Transverse colon (tissue), 4 donors: ENCODE measurements at places on chromosomes 2 and 18.

DNA sequence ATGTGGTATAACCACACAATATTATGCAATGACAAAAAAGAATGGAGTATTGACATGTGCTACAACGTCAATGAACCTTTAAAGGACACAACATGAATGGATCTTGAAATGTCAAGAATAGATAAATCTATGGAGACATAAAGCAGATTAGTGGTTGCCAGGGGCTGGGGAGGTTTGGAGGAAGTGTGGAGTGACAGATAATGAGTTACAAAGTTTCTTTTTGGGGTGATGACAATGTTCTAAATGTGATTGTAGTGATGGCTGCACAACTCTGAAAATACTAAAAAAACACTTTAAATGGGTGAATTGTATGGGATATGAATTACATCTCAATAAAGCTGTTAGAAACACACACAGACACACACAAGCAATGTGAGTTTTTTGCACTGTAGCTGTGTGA, 37.4 kb upstream of the C1D start:
- DNase-seq, result no peak

DNA sequence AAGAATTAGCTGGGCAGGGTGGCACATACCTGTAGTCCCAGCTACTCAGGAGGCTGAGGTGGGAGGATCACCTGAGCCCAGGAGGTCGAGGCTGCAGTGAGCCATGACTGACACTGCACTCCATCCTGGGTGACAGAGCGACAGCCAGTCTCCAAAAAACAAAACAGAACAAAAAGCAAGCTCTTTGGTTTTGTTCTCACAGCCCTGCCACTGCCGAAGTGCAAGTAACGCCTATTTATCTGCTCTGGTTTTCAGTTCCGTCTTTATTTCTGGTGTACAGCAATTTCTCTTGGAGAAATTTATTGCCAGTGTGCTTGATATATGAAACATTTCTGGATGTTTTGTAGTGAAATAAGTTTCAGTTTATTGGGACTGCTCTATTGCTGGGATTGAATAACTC, 61.9 kb downstream of the RAB10 start:
- DNase-seq, result no peak

DNA sequence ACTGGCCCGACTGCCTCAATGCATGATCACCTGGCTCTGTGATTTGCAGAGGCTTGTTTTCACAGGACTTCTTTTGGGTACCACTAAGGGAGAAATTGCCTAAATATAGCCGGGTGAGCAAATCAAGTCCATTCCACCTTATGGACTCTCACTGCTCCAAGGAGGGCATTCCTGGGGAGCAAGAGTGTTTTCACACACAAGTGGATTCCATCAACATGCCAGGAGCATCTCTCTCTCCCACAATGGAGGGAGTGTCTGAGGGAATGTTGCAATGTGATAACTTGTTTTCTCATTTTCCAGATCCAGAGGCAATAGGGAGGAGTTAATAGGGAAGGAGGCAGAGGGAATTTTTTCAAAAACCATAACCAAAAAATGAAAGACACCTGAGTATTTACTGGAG, 250.7 kb downstream of the SATB2 start:
- no peak for DNase-seq

GRCh38 chr2:46836295-46837111, 79.1 kb downstream of the MCFD2 start:
- no peak for DNase-seq

GRCh38 chr18:38198526-38198925, 632.9 kb upstream of the CELF4 start:
- no peak for DNase-seq

DNA sequence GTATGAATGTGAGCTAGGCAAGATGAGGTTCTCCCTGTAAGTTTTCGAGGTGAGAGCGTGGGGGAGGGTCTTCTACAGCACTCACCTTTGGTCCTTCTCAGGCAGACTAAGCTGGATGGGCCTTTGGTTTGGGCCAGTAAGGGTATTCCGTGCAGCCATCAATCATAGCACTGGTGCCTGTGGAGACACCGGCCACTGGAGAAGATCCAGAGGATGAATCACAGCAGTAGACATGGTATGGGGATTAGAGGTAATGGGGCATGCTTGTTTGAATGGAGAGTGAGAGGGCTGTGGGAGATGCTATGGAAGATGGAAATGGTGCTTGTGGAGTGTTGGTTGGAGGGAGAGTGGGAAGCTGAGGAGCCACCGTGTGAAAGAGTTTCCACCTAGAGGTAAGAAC, 16.1 kb downstream of the MAPRE3 start:
- DNase-seq, result no peak

GRCh38 chr2:149566652-149567051, 20.9 kb downstream of the MMADHC start:
- no peak for DNase-seq

DNA sequence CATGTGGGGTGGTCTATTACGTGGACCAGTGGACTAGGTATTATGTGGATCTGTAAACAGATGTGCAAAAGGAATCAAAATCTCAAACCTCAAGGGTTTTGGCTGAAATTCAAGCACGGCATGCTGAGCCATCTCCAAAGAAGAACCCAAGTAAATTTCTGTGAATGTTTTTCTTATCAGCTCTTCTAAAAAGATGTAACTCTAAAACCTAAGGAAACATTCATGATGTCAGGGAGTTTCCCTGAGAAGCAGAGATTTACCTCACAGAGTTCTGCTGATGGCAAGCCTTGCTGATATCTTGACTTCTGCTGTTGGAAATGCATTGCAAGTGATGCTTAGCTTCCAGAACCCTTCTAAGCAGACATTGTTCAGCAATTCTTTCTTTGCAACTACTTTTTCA, 21.6 kb downstream of the DSG4 start:
- no peak for DNase-seq

GRCh38 chr2:85183479-85183878, 50.3 kb downstream of the TCF7L1 start:
- no peak for DNase-seq

DNA sequence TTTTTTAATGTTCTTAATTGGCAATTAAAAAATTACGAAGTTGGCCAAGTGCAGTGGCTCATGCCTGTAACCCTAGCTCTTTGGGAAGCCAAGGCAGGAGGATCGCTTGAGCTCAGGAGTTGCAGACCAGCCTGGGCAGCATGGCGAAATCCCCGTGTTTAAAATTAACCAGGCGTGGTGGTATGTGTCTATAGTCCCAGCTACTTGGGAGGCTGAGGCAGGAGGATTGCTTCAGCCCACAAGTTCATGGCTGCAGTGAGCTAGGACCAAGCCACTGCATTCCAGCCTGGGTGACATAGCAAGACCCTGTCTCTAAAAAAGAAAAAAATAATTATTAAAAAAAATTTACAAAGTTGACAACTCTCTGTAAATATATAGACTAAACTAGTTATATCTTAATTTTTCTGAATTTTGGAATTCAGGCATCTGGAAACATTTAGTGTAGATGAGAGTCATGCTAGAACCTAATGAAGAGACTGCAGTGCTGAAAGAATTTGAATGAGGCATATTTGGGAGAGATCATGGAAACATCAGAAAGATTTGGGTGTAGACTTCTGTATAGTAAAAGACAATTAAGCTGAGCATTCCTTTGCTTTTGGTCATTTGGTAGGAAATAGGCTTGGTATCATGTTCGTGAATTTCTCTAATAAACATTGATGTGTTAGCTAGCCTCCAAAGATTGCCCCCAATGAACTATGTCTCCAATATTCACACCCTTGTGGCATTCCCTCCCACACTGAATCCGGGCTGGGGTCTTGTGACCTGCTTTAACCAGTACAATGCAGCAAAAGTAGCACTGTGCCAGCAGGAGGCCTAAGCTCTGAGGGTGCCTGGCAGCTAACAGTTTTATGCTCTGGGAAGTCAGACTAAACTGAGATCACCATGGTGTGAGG, 4.2 kb upstream of the ROCK1 start:
- no peak for DNase-seq
